ENCODE measurements at places on chromosomes 6 and 20.

GRCh38 chr6:45350186-45350710 is 22.1 kb downstream of the RUNX2 start:
- DNase-seq, result no peak

DNA sequence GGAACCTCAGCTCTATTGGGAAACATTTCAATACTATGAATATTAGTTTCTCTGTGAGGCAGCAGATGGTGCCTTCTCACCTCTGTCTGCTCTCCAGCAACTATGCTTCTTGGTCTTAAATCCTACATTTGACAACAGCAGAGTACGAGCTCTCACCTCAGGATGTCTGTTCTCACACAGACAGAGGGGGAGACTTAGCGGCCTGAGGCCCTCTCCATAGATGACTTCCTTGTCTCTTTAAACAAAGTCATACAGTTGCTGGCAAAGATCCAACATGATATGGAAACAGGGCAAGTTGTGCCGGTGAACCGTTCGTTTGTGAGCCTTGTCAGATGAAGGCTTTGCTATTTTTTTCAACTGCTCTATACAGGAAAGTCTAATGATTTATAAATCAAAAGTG is 43.7 kb upstream of the GABRR1 start:
- DNase-seq, result no peak

DNA sequence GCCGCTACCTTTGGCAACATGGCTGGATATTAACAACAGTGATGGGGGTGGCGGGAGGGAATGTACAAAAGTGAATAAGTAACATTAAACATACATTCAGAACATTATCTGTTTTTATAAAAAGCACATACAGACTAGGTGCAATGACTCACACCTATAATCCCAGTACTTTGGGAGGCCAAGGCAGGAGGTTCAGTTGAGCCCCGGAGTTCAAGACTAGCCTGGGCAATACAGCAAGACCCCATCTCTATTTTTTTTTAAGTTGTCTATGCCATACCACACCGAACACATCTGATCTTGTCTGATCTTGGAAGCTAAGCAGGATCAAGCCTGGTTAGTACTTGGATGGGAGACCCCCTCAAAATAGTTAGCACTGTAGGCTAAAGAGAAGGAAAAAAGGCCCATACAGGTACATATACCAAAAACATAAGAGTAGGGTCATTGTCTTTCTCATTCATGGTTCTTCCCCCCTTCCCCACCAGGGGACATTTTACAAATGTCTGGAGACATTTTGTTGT is 1.7 kb upstream of the HCK start:
- no peak for DNase-seq

DNA sequence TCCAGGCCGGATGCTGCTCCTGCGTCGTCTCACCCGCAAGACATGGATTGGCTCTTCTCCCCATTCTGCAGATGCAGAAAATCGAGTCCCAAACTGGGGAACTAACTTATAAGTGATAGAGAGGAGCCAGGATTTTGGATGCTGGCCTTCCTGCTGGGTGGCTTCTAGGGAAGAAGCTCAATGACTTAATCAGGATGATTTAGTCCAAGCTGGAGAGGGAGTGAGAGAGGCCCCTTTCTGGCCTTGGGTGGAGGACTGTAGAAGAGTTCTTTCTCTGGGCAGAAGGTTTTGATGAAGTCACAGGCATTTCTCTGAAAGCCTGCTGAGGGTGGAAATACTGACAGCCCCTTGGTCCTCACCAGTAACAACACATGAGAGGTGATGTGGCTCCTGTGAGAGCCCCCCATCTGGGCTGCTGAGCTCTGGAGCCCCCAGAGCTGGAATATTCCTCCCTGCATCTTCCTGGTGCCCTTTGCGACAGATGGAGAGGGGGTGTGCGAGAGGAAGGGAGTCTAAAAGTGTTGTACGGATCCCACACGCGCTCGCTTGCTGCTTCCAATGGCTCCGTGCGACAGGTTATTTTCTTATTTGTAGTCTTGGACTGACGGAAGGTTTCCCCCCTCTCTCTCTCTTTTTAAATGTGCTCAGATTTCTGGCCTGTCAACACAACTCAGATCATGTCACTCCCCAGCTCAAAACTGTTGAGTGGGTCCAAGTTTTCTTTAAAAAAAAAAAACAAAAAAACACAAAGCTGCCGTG is 3.5 kb downstream of the SIRPA start:
- DNase-seq, result no peak

DNA sequence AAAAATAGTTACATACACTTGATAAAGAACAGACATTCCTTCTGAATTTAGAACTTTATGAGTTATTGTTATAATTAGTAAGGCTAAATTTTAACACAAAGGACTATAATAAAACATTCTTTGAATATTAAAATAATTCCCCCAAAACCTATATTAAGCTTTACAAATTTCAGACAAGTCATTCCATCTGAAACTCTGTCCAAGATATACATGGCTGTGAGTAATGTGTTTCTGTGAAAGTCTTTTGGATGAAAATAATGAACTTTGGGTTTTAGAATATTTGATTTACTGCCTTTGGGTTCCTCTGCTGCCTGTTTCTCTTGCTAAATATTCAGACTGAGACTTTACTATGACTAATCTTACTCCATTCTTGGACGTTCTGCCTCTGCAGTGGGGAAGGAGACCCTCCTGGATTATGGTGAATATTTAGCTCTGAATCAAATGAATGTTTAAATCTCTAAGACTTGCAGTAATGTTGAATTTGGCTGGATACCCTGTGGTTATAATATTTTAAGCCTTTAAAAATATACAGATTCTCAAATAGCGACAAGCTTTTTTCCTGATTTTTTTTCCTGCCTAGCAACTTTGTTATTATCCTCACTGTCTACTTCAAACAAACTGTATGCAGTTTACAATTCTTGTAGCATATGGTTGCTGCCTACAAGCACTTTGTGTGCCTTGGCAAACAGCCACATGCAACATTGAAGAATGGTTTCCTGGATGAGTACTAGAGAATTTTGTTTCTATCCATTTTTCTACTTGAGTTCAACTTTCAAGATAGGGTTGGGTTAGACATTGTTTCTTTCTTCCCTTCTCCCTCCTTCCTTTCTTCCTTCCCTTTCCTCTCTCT is 51.4 kb downstream of the TXLNB start:
- DNase-seq, result no peak

GRCh38 chr20:24148372-24148771 is 159.8 kb upstream of the GGTLC1 start:
- DNase-seq, result no peak

DNA sequence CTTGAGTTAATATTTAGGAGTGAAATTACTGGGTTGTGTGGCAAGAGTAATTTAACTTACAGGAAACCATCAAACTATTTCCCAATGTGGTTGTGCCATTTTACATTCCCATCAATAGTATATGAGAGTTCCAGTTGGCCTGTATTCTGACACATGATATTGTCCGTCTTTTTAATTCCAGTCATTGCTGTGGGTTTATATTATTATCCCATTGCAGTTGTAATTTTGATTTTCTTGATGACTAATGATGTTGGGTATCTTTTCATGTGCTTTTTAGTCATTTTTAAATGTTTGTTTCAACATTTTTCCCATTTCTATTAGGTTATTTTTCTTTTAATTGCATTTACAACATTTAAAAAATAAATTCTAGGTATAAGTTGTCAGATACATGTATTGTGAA is 614.0 kb downstream of the UTRN start:
- no peak for DNase-seq

DNA sequence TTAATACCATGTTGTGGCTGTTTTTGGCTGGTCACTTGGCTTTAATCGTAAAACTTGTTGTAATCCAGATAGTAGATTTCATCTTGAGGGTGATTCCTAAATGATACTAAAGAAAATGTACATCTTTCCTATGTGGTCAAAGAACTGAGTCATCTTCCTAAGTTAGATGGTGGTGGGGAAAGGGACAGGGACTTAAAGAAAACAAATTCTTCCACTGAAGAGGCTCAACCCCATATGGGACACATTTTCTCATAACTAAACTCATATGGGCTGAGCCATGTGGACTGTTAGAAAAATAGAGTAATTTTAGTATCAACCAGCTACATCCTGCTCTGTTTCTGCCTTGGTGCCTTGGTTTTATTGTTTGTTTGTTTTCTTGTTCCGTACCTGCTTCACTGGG is 155.8 kb downstream of the TSHZ2 start:
- DNase-seq, result no peak

GRCh38 chr20:45944965-45945677 is 10.6 kb downstream of the PCIF1 start:
- no peak for DNase-seq

- no peak for DNase-seq
These were observed 576.0 kb upstream of the CDH4 start for GRCh38 chr20:60676011-60676410.

- DNase-seq, result no peak
These were observed 407.8 kb downstream of the CDC5L start for GRCh38 chr6:44795326-44795725.

GRCh38 chr20:14197097-14197496 is 140.3 kb downstream of the FLRT3 start:
- no peak for DNase-seq
